Naive thymus-derived CD8-positive, alpha-beta T cell (primary cell): ENCODE measurements at places on chromosomes 11 and 22. TPM values are rescaled to one million over a fixed set of nuclear protein-coding genes. Genes with fewer than 3 reads are reported as not detected.

APOL4 gene
- total RNA-seq: not detected

CATSPER1 gene
- not detected for total RNA-seq

OR52K2 gene
- total RNA-seq: not detected

KRTAP5-11 gene
- total RNA-seq: not detected

ACR gene
- total RNA-seq: not detected

DNA sequence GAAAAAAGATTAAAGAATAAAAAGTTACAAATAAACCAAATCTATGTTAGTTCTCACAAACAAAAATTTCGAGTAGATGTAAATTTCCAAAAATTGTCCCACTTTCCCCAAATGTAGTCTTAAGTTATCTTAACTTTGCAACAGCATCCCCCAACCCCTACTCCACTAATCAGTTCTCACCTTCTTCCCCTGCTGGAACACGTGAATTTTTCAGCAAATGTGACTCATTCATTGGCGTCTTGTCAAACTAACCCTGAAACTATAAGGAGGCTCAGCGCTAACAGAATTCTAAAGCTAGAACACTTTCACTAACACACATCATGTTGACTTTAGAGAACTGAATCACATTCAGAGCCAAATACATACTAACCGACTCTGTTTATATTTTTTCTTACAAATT, 46.1 kb downstream of the PHF21A start:
- H3K27ac ChIP-seq: no peak overlapping the region
- peaks cover 72% of the 10 kb centered on the region for H3K36me3 ChIP-seq
- peaks cover 7% of the 10 kb centered on the region for H3K4me1 ChIP-seq
- no peak for DNase-seq
- no peak overlapping the region for H3K4me3 ChIP-seq
